CD4-positive, alpha-beta T cell treated with Interleukin-6 for 4 hours (primary cell): ENCODE measurements at places on chromosomes 16 and 17.

- no peak for DNase-seq
Measured at GRCh38 chr17:32235588-32235987, 30.0 kb upstream of the RHBDL3 start.

DNA sequence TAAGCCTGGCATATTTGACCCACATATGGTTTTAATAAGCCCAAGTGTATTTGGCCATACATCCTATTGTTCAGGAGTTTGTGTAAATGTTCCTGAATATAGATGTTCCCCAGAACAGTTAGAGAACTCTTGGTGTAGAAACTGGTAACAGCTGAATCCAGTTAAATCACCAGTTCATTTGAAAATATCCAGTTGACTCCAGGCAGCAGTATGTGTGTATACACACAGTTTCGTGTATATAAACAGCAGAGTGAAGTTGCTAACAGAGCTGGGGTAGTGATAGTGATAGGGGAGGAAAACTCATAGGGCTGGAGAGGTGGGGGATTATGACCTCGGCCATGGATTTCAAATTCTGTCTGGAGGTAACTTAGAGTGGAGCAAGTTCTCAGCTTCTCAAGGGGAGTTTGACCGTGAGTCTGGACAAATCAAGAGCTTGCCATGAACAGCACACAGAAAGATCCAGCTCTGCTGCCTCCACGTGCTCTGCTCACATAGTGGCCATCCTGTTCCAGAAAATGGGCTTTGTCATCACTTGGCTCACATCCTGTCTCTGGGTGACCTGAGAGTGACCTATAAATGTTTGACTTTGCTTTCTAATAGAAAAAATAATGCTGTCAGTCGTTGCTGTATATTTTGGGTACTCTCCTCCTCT is 30.6 kb upstream of the MMD start:
- DNase-seq = no peak

- DNase-seq = no peak
Measured at GRCh38 chr16:4160658-4161430, 44.6 kb upstream of the ADCY9 start.

DNA sequence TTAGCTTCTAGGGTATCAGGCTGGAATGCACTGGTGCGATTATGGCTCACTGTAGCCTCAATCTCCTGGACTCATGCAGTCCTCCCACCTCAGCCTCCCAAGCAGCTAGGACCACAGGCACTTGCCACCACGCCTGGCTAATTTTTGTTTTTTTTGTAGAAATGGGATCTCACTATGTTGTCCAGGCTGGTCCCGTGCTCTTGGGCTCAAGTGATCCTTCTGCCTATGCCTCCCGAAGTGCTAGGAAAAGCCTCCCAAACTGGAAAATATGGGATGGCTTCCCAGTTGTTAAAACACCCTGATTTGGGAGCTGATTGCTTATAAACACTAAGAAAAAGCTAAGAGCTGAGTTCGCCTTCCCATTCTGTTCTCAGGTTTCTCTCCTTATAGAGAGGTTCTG is 6.6 kb upstream of the ZNF263 start:
- DNase-seq = no peak

DNA sequence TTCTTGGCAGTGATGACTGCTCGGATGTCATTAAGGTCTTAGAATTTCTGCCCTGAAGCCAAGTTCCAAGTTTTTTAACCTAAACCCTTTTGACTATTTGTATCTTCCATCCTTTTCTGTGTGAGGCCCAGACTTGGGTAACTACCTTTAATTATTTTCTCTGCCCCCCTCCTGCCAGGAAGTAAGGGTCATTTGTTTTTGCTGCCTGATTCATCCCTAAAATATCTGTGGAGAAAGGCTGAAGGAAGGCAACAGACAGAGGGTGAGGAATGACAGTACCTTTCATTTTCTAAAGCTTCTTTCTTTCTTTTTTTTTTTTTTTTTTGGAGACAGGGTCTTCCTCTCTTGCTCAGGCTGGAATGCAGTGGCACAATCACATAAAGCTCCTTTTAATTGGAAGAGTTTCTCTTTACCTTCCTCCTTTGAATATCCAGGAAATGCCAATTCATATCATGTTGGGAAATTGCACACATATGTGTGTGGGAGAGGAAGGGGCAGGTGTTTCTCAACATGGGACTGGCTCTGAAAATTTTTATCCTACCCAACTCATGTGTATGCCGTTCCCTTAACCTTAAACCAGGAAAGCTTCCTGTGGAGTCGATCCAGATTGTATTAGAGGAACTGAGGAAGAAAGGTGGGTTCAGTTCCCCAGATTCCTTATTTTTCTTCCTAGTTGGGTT is 957 bp downstream of the VPS25 start:
- no peak for DNase-seq
